ENCODE measurements at places on chromosomes 7 and 10.
A peak's percentile ranks its signal among the peaks of the same experiment; 100 is the strongest.

DNA sequence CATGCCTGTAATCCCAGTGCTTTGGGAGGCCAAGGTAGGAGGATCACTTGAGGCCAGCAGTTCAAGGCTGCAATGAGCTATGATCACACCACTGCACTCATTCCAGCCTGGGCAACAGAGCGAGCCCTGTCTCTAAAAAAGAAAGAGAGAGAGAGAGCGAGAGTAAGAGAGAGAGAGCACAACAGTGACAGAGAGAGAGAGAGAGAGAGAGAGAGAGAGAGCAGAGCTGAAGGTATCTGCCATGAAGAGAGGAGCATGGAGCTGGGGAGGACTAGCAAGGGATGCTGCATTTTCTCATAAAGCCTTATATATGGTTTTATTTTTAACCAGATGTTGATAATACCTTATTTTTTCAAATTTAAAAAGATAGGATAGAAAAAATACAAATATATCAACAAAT is 84.5 kb upstream of the RNF32 start:
- DNase-seq, result no peak

DNA sequence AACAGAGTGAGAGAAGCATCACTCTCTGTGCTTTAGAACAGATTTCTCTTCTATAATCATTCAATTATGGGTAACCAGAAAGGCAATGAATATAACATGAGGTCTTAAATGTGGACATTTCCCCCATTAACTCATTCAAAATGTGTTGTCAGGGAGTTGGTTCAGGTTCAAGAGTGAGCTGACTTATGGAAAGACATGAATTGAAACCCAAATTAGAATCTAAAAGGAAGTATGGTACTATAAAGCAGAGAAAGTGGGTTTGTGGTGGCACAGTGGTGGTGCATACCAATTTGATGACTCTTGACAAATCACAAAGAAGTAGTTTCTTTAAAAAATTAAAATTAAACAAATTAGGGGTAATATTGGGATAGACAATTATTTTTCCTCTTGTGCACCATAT is 114.6 kb upstream of the MEOX2 start:
- no peak for DNase-seq

DNA sequence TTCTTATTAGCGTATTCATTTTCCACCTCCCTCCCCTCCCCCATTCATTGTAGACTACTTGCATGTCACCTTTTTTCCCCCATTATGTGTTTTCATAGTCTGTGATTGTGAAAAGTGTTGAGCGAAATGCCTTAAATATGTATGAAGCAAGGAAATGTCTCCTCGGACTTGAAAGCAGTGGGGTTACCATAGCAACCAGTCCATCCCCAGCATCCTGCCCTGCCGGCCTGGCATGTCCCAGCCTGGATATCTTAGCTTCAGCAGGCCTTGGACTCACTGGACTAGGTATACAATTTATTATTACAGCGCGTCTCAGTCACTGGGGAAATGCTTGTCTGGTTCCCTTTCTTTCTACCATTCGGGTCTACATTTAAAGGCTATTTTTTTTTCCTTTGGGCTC is 283.6 kb downstream of the BICC1 start:
- no peak for DNase-seq

DNA sequence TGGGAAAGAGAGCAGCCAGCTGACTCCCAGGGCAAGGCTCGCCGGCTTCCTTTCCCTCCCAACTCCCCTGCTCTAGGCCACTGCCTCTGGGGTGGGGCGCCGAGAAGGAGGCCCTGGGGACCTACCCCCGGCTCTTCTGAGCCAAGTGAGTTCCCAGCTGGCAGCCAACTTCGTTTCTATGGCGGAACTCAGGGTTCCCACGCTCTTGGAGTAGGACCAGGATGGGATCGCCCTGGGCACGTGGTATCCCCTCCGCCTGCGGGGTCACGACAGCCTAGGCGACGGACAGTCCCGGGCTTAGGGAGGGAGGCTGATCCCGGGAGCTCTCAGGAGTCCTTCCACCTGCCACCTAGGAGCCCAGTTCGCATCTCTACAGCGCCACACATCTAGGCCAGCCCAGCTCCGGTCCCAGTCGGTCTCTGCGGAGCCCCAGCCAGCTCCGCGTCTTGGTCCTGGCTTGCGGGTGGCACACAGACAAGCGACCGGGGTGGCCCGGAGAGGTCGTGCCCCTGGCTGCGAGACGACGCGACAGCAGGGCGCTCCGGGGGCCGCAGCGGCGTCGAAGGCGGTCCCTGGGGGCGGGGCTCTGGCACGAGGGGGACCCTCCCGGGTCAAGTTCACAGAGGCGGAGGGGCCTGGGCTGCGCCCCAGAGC is 20.5 kb upstream of the GATA3 start:
- DNase-seq, result no peak

GRCh38 chr10:27383595-27384542 is 120.2 kb upstream of the RAB18 start:
- DNase-seq, result no peak

DNA sequence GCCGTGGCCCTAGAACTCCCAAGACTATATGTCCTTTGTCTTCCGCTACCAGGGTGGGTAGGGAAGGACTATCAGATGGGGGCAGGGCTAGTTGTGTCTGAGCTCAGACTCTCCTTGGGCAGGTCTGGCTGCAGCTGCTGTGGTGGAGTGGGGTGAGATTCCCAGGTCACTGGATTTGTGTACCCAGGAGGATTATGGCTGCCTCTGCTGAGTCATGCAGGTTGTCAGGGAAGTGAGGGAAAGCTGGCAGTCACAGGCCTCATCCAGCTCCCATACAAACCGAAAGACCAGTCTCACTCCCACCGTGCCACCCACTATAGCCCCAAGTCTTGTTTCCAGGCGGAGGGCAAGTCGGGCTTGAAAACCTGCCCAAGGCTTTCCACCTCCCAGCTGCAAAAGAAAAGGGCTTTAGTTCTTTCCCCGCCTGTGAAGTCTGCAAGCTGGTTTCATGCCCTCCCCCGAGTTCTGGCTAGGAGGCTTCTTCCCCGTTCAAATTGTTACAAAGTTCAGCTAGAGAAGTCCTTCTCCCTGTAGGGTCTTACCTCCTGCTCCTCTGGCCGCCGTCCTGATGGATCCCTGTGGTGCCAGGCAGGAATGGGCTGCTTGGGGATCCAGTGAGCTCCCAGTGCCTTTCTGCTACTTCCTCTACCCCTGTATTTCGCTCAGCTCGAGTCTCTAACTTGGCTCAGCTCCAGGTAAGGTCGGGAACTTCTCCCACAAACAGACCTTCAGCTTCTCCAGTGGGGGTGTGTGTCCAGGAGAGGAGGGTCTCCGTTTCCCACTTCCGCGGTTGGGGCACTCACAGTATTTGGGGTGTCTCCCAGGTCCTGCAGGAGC is 106.8 kb upstream of the FGL2 start:
- no peak for DNase-seq

GRCh38 chr7:122770686-122771335 is 68.1 kb upstream of the RNF148 start:
- no peak for DNase-seq

DNA sequence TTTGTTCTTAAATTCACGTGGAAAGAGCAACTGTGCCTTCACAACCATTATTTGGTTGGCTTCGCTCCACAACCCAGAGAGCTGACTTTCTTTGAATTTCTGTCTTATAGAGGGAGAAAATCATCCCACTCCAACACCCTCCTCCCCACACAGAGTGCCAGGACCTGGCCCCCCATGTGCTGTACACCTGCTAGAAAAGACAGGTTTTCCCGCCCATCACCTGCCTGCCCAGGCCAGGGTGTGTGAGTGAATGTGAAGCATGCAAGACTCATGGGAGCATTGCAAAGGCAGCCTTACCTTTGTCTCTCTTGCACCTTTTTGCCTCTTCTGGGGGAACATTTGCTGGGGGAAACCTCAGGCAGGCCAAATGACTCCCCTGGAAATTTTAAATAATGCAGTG is 319.0 kb downstream of the TNS3 start:
- DNase-seq, result no peak

DNA sequence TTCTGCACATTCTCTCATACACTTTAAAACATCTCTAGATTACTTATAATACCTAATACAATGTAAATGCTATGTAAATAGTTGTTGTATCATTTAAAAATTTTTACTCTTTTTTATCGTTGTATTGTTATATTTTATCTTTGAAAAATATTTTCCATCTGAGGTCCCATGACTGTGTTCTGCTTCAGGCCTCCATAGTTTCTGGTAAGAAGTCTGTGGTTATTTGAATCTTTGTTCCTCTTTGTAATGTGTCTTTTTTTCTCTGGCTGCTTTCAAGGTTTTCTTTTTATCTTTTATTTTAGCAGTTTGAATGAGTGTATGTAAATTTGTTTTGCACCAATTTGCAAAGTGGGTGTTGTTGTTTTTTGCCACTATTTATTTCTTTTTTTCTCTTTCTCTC is 263.1 kb downstream of the RPS24 start:
- DNase-seq, result no peak

DNA sequence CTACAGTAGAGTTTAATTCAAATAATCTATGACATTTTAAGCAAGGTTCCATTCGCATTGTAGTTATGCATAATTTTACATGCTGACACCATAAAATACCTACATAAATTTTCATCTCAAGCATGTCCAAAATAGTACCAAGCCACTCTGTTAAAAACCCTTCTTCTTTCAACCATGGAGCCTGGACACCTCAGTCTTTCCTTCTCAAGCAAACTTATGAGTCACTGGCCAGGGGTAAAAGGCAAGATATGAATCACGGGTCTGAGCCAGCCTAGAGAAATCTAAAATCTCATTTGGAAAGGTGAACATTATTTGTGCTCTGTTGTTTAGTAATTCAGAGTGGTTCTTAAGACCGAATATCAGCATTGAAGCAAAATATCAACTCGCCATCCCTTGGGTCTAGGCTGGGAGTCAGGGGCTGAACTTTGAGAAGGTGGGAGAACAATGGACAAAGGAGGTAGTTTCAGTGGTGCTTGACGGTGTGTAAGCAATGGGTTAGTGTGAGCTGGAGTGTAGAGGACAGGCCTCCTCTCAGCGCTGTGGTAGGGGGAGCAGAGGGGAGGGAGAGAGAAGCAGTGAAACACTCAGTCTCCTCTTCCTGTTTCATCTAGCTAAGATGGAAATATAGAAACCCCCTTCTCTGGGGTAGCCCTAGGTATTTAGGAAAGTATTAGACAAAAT is 19.1 kb upstream of the GPAM start:
- DNase-seq, result no peak

DNA sequence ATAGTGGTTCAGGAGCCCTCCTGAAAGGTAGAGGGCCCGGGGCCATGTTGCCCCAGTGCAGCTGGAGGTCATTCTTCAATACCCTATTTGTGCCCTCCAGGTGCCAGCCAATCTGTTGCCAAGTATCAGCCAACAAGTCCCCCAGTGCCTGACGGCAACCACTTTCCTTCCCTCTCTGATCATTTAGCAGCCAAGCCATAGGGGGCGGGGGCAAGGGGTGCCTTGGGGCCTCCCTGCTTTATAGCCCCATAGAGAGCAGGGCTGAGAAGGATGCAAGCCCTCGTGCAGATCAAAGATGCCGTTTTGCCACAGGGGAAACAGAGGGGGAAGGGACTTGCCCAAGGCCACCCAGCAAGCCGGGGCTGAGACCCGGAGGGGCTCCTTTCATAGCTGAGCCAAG is 149.0 kb upstream of the CHST15 start:
- DNase-seq, result no peak

- no peak for DNase-seq
Measured at GRCh38 chr10:93208717-93209464, 135.2 kb downstream of the CYP26A1 start.

DNA sequence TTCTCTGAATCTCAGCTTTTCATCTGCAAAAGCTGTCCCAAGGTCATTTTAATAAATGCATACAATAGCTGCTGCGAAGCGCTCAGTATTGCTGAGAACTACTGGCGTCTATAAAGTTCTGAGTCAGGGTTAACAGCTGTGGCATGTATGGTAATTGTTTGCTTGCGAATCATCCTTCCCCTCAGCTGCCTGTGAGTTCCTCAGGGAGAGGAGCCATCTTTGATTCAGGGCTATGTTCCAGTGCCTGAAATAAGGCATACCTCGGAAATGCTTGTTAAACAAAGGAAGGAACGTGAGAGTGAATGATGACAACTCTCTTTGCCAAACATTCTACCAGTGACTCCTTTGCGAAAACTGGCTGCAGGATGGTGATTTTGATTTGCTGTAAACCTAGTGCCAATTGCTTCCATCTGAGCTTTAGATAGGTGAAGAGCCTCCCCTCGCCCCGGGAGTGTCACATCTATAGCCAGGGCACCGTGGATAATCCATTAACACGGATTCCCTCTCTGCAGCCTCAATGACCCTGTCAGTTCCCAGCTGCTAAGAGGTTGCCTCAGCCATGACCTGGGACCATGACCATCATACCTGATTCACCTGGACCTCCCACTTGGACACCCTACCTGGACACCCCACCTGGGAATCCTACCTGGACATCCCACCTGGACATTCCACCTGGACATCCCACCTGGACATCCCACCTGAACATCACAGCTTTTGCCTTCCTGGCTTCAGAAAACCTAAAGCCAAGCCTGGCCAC is 39.6 kb downstream of the GPRIN2 start:
- DNase-seq, result no peak

DNA sequence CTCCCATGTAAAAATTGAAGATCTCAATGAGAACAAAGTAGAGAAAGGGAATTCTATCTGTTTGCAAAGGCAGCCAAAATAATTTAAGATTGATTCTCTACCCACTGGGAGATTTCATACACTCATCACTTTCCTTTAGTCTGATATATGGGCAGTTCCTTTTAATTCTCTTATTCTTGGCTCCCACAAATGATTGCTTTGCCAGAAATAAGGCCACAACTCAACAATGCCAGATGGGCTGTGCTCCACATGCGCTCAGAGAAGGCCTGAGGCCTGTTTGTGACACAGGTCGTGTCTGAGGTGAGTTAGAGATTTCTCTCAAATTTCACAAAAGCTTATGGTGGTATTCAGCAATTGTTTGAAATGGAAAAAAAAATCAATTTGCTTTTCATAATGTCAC is 501.9 kb upstream of the SEMA3D start:
- DNase-seq, result no peak

- DNase-seq, result no peak
Measured at GRCh38 chr7:51309361-51310130, 7.1 kb downstream of the COBL start.

GRCh38 chr10:34396663-34397062 is 418.4 kb downstream of the PARD3 start:
- DNase-seq, result no peak

DNA sequence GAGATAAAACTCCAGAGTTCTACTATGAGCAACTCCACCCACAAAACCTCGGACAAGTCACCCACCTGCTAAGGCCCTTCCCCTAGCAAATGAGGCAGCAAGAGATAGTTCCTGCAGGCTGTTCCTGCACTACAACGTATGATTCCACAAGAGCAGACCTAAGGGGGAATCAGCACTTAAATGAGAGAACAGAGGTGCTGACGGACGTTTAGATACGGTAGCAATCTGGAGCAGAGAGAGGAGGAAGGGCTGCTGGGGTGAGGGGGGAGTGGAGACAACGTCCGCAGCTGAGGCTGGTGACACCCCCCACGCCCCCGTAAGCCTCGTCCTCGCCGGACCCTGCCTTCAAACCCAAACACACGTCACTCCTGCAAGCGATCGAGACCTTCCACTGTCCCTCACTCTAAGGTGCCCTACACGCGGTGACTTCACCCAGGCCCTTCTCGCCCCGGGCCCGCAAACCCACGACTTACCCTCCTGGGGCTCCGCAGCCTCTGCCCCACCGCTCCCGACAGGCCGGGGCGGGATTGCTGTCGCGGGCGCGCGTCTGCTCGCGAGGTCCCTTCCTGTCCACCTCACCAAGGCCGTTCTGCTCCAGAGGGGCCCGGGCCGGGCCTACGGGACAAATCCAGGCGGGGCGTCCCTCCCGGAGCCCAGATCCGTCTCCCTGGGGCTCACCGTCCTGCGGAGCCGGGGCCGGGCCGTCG is 635 bp downstream of the ZNF12 start:
- peak; percentile 4 for DNase-seq

- no peak for DNase-seq
Measured at GRCh38 chr10:34252111-34252510, 563.0 kb downstream of the PARD3 start.

Measured in activated CD4-positive, alpha-beta T cell treated with anti-CD3 and anti-CD28 coated beads, Interleukin-2, amount 50 U/mL, for 24 hours (primary cell).